Stimulated activated CD4-positive, alpha-beta T cell treated with anti-CD3 and anti-CD28 coated beads, Interleukin-1b, Interleukin-23, amount 100 ng/mL, for 1 hour (primary cell): ENCODE measurements at places on chromosomes 6 and 20.

GRCh38 chr6:54102238-54102637, 9.0 kb upstream of the MLIP start:
- no peak for DNase-seq

DNA sequence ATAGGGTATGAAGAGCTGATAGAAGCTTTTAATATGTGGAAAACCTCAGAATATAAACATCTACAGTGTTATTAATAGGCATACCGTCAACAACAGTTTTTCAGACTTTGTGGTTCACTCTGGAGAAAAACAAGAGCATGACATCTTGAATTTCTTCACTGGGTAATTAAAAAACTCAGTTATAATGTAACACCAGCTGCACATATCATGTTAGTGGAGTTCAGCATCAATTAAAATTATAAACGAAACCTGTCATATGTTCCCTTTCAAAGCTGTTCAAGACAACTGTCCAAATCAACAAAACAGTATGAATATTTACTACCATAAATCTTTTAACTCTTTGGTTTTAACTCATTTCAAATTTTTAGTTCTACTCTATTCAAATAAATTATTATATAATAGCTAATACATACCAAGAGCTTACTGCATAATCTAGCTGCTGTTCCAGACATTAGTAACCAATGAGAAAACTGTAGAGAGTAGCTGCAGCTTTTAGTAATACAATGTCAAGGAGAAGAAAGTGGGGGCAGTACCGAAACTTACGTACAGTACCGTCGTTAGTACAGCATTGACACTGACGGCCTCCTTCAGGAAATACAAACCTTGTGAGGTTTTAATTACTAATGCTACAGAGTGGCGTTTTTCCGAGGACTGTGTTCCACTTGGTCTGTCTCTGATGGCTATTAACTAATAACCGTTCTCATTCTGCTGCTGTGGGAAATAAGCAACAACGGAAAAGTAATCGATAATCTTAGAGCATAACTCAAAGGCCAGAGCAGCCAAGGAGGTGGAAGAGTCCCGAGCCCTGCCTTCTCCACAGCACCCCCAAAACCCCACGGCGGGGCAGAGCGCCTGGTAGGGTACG, 532 bp upstream of the PM20D2 start:
- DNase-seq = no peak

DNA sequence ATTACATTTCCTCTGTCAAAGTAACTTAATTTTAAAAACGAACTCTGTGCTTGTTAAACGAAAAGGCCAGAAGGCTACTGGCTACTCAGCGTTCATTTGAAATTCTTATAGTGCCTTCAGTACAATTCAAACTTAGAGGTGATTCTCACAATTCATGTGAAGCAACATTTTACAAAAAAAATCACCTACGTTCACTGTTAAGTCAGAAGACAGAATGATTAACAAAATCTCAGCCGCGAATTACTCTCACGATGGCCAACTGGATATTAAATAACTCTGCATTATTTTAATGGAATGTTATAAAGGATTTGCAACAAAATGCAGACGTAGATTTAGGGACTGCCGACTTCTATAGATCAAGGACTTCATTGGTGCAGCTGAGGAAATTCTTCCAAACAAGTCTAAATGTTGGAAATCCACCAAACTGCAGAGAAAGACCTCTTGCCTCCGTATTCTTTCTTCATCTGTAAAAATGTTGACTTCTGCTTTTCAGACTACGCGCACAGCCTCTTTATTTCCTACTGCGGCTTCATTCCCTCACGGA, 1.6 kb upstream of the QKI start:
- DNase-seq = no peak

- no peak for DNase-seq
Observed at GRCh38 chr6:3411967-3412778, 44.7 kb downstream of the SLC22A23 start.

DNA sequence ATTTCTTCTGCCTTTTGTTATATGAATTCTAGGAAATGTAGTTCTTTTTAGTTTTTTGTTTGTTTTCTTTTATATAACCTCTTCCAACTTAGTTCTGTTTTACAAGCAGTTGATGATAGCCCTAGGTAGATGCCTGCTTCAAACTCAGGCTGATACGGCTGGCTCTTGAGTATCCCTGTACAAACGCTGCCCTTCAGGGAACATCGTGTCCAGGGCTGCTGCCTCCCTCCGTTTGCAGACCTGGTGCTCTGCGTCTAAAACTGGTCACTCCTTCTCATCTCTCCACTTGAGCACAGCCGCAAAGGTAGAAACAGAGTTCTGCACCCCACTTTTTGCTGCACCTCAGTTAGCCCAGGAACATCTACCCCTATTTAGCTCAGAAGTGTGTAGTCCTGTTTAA, 310.1 kb downstream of the PRL start:
- no peak for DNase-seq

DNA sequence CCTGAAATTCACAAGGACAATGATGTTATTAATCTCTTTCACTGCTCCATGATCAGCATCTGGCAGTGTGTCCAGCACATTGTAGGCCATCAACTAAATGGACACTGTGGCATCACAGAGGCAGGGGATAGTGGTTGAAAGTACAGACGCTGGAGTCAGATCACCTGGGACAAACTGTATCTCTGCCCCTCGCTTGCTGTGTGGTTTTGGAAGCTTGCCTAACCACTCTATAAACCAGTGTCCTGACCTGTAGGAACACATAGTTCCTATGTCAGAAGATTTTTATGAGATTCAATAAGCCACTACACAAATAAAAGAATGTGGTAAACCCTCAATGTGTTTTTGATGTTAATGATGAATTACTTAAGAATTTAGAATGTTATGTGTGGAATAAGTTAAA, 219.3 kb upstream of the RNF217 start:
- no peak for DNase-seq

DNA sequence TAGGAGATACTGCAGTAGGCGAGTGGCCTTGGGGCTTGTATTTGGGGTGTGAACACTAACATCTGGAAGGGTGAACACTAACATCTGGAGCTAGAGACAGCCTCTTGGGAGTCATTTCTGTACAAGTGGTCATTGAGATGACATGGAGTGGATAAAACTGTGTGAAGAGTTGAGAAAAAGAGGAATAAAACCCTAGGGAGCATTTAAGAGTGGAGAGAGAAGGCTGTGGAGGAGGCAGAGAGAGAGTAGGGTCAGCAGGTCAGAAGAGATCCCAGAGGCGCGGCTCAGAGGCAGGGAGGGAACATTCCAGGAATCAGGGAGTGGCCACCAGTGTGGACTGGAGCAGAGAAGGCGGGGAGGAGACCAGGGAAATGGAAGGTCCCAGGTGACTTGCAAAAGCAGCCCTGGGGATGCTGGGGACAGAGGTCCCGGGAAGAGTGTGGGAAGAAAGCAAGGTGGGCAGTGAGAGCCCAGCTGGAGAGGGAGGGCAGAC, 202.0 kb upstream of the RNF24 start:
- no peak for DNase-seq

- DNase-seq = no peak
Observed at GRCh38 chr20:38880952-38881735, 45.1 kb upstream of the FAM83D start.

DNA sequence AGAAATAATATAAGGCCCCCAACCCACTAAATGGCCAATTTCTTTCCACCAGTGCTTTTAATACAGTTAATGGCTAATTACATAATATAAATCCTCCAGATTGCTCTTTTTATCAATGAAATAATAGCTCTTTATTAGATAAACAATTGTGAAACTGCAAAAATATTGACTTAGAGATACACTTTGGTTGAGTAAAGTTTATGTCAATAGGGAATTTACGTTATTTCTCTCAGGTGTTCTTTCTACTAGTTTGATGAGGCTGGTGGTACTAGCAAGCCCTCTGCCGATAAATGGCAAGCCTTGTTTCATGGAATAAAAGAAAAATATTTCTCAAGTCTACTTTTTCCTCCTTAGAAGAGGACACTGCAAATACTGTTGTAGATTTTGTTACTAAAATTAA, 18.9 kb downstream of the RFX6 start:
- DNase-seq = no peak

GRCh38 chr20:35339007-35339406, 46.8 kb upstream of the FAM83C start:
- no peak for DNase-seq

- no peak for DNase-seq
Observed at GRCh38 chr6:35014341-35014740, 125.3 kb downstream of the ANKS1A start.

GRCh38 chr6:157845493-157846259, 22.6 kb downstream of the SNX9 start:
- DNase-seq = no peak

GRCh38 chr20:42936482-42936881, 253.2 kb downstream of the PTPRT start:
- DNase-seq = no peak

- DNase-seq = no peak
Observed at GRCh38 chr20:19566226-19566945, 191.7 kb upstream of the RIN2 start.

DNA sequence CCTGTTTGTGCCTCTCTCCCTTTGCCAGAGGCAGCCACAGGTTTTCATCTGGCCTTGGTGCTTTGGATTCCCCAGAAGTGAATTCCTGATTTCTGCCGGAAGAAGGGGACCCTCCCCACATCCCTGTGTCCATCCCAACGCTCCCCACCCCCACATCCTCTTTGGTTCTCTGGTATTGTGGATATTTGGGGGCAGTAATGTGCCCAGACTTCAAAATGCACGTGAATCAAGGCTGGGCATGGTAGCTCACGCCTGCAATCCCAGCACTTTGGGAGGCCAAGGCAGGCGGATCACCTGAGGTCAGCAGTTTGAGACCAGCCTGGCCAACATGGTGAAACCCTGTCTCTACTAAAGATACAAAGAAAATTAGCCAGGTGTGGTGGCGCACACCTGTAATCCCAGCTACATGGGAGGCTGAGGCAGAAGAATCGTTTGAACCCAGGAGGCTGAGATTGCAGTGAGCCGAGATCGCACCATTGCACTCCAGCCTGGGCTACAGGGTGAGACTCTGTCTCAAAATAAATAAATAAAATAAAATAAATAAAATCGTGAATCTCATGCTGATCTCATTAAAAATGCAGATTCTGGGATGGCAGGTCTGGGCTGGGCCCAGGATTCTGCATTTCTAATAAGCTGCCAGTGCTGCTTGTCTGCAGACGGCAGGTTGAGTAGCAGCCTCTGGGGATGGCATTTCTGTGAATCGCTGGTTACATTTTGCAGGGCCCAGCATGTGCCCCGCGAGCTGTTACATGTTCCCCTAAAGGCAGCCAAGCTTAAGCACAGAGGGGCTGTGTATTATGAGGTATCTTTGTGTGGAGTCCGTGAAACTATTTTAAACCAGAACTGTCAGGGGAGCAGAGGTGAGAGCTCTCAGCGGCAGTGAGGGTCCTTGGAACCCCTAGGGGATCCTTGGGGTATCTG, 49.0 kb downstream of the SYNJ2 start:
- DNase-seq = no peak

DNA sequence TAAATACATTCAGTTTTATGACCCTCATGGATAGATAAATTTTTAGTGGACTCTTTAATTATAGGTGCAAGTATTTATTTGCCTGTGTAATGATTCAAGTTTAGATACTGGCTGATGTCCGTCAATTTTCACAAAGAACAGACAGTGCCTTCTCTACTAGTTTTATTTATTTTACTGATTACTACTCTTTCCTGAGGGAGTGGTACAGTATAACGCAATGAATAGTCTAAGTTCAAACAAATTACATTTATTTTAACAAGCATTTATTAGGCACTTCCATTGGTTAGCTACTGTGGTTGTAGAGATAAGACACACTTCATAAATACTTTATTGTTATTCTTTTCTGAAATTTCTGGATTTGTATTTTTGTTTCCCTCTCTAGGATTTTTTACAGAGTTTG, 74.3 kb downstream of the ADGRG6 start:
- DNase-seq = no peak

GRCh38 chr6:15804164-15805154, 141.6 kb upstream of the DTNBP1 start:
- DNase-seq = no peak
